ENCODE measurements at places on chromosomes 2 and 18.
A peak's percentile ranks its signal among the peaks of the same experiment; 100 is the strongest.

DNA sequence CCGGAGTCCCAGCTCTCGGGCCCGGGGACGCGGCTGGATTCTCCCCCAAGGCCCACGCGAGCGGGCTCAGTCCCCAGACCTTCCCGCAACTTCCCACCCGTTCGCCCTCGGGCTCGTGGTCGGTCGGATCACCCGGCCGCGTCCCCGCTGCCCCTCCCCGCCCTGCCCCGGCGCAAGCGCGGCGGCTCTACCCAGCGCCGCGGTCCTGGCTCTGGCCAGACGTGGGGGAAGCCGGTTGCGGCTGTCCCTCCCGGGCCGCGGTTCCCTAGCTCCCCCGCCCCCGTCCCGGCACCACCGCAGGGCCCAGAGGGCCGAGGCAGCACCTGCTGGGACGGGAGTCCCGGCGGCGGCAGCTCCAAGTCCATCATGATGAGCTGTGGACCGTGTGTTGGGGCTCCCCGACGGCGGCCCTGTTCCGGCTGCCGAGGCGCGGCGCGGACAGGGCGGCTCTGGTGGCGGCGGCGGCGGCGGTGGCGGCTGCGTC lies 276 bp downstream of the NFE2L2 start:
- DNase-seq, result peak; percentile 64

GRCh38 chr2:224570328-224570993 lies 14.7 kb downstream of the CUL3 start:
- no peak for DNase-seq

- no peak for DNase-seq
Observed at GRCh38 chr2:4915357-4915756, 776.8 kb upstream of the SOX11 start.

DNA sequence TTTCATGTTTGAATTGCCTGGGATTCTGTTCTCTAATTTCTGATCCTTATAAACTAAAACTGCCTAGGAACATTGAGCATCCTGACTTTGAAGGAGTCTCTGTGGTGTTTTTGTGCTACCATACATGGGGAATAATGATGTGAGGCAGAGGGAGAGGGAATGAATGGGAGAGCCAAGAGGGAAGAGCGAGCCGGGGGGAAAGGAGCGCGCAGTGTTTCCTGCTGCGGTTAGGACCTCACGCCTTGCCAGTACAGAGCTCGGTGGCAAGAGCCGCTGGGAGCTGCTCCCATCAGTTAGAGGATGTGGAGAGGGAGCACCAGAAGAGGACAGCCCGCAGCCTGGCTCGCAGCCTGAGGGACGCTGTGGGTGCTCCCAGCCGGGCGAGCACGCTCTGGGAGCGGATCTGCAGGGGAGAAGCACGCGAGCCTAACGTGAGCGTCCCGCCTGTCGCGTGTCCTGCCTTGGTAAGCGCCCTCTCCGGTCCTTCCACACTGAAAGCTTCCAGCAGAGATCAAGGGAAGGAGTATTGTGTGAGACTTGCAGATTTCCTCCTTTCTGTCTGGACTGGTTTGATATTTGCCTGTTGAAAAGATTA lies 114.7 kb downstream of the FAM210A start:
- peak; percentile 55 for DNase-seq

DNA sequence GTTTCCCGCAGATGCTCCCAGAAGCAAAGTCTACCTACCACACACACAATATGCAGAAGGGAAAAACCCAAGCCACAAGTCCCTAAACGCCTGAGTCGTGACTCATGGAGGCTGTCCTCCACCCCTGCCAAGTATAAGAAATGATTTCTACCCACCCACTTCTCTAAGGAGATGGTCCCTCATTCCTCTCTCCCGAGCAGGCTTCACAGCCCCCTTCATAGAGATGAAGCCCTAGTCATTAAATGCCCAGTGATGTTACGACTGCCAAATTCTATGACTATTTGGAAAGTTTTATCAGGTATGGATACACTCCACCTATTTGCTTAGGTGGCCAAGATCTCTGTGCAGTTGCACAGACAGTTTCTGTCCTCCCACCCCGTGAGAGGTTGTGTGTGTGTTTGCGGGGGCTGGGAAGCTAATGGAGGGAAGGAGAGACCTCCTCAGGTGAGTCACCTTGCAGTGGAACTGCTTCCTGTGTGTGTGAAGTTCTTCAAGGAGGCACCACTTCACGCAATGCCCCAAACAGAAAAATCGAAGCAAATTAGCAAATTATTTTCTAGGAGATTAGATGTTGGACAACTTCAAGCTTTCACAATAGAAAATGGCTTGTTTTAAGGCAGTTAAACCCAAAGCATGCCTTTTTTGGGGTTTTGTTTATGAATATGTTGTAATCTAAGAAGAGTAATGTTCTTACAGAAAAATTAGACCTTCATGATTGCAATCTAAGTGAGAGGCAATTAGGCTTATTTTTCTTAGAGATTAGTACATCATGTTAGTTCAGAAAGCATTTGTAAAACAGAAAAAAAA lies 175.2 kb downstream of the TGIF1 start:
- DNase-seq, result no peak

- DNase-seq, result no peak
Observed at GRCh38 chr2:20217041-20217970, 7.6 kb downstream of the SDC1 start.

- peak; percentile 32 for DNase-seq
Observed at GRCh38 chr2:235504441-235505180, 10.8 kb downstream of the AGAP1 start.

- peak; percentile 19 for DNase-seq
Observed at GRCh38 chr2:71510196-71510807, 56.9 kb downstream of the DYSF start.

GRCh38 chr18:34321066-34321465 lies 96.4 kb upstream of the NOL4 start:
- DNase-seq, result no peak
